ENCODE measurements at places on chromosomes 6 and 20.

DNA sequence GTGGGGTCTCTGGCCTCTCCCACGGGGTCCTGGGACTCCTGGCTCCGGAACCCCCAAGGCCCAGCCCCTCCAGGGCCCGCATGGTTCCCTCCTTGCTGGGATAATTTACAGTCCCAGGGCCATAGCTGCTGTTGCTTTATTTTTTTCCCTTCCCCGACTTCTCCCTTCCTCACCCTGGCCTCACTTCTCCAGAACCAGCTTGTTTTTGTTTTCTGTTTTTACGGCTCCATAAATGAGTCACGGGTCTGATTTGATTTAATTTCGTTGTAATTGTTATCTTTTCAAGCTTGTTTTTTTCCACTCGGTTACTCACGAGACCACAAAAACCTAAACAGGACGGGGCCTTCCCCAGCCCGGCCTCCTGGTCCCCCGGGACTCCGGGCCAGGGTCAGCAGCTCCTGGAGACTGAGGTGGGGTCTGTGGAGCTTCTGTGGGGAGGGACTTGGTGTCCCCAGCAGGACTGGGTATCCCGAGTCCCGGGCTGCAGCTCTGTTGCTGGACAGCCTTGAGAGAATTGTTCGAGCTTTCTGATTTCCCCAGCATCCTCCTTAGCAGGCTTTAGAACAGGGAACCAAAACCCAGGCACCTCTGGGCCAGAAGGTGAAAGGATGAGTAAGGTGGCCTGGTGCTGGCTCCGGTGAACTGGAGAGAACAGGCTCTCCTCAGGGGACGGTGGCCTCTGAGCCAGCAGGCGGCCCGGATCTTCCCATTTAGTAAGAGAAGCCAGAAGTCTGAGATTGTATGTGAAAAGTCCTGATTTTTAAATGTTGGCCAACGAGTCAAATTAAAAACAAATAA, 94.9 kb downstream of the CEBPB start:
- peak; percentile 47 for DNase-seq

DNA sequence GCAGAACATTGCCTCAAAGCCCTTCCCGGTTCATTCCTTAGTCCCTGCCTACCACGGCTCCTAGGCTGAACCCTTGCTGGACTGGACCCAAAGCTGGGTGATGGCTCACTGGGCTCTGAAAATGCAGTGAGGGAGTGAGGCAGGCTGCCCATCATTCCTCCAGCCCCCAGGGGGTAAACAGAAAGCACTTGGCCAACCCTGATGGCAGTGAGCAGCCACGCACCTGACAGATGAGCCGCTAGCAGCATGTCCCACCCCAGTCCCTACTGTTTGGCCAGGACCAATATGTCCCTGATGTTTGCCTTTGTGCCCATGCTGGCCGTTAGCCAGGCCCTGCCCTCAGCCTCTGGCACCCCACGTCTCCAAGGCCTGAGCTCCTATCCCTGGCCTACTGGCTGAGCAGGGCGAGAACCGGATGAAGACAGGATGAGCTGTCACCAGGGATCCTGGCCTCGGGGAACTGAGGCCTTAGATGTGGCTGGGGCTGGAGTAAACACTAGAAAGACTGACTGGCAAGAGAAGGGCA, 19.4 kb upstream of the BAK1 start:
- no peak for DNase-seq

DNA sequence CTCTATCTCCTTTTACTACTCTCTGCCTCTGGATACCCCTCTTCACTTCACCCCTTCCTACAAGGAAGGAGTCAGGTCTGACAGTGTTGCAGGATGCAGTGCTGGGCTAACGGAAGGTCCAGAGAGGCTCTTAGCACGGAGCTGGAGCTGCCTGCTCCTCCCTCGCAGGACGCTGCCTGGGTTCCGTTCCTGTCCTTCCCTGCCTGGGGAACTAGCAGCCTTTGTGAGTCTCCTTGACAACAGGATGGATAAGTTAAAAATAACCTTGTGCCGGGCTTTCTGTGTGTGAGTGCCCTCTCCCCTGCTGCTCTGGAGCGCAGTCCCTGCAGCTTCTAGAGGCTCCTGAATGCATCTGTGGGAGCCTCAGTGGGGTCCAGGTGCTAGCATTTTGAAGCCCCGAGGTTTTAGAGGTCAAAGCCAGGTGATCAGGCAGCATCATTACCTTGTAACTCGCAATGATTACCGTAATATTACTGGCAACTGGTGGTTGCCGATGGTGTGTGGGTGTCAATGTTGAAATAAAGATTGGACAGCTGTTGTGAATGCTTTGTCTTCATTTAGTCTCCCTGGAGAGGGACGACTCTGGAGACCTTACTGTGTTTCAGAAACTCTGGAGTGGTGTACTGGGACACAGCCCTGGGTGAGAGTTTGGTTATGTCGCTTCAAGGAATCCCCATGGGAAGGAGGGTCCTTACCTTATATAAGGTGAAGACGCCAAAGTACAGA, 44.4 kb downstream of the CDS2 start:
- DNase-seq, result no peak

- no peak for DNase-seq
Measured at GRCh38 chr20:3473944-3474343, 3.1 kb downstream of the ATRN start.

DNA sequence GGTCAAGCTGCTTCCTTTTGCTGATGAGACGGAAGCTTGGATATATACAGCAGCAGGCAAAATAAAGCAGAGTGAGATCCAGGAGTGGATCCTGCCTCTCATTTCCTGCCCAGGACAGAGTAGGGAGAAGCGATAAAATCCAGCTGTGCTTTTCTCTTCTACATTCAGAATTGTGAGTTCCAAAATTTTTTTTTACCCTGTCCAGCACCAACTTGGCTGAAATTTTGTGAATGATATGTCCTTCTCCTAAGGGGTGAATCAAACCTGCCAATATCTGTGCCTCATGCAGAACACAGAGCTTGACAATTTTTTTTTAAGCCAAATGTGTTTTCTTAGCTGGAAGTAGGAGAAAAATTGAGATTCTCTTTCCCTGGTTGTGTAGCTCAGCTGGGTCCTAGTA, 235.6 kb upstream of the CHD6 start:
- no peak for DNase-seq

- no peak for DNase-seq
Measured at GRCh38 chr6:32741031-32741960, at the start of gene HLA-DQA2. TSS of gene HLA-DQA2 (plus strand) at chr6:32741391. CDS start at chr6:32741444, 53 bp downstream.

DNA sequence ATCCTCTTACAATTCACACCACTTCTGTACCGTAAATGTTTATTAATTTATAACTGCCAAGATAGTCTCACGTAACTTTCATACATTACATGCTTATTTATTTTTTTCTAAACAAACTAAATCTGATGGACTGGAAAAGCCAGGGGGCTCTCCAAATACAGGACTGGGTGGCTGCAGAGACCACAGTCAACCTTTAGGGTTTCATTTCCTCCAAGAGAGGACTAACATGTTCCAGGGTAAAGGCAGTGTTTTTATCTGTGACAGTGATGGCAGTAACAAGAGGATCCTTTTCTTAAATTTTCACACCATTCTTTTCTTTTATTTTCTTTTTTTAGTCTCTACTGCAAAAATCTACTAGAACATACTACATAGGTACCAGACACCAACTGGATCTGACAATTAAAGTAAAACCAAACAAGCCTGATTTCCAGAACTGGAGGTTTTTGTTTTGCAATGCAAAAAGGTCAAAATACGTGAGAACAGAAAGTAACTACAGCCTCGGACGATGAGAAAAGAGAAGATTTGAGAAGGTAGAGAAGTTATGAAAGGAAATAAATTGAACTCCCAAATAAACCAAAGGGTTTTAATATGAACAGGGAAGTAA, 1.2 kb downstream of the LMBRD1 start:
- no peak for DNase-seq

DNA sequence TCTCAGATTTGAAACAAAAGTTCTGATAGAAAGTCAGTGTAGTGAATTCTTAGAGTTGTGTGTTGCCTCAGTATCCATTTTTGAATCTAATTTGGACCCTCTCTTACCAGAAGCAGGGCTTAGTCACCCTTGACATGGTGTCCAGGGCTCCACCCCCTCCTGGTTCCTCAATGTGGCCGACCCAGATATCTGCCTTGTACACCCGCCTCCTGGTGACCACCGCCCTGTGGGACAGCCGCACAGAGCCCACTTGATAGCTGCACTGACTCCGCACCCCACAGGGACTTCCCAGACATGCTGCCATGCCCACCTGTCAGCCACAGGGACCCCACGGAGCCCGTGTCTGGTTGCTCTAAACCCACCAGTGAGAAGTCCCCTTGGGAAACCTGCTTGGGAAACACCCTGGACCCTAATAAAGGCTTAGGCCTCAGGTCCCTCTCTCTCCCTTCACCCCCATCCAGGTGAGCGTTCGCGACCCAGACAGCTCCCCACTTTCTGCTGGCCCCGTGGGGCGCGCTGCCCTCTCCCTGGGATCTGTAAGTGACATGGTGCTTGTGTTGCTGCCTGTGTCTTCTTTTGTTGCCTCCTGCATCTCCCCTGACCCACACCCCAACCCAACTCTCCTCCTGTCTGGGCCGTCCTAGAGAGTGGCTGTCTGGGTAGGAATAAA, 47.2 kb upstream of the SYNDIG1 start:
- DNase-seq, result no peak

- no peak for DNase-seq
Measured at GRCh38 chr6:165098165-165098564, 211.2 kb downstream of the C6orf118 start.

DNA sequence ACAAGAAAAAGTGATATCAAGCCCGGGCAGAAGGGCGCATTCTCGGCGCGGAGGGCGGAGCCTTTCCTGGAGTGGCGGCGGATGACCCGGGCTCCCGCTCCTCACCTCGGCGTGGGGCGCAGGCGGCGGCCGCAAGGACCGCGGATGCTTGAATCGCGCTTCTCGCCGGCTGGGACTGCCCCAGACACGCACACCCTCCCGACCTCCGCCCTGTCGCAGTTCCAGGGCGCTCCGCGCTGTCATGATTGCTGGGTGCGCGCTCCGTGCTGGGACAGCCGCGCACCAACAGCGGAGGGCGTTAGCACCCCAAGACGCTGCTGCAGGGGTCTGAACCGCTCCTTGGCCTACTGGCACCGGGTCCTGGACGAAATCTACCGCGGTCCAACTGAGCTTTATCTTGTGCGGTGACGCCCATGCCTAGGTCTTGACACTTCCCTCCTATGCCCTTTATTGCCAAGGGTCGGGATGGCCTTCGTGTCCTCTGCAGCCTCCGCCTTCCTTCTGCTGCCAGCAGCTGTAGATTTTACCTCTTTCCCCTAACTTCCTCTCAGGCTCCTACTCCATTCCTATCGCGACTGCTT, 43.3 kb downstream of the IRAK1BP1 start:
- DNase-seq, result peak; percentile 41

DNA sequence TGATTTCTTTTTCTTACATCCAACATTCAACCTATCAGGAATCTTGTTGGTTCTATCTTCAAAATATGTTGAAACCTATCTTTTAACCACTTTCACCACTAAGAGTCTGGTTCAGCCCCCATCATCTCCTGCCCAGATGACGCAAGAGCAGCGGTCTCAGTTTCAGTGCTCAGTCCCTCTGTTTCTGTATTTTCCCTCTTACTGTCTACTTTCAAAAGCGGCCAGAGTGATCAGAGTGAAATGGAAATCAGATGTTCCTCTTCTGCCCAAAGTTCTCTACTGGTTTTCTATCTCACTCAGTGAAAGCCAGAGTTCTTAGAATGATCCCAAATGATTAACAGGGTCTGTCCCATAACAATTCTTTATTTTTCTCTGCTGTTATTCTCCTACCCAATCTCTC, 147.9 kb upstream of the PDE7B start:
- DNase-seq, result peak; percentile 62

DNA sequence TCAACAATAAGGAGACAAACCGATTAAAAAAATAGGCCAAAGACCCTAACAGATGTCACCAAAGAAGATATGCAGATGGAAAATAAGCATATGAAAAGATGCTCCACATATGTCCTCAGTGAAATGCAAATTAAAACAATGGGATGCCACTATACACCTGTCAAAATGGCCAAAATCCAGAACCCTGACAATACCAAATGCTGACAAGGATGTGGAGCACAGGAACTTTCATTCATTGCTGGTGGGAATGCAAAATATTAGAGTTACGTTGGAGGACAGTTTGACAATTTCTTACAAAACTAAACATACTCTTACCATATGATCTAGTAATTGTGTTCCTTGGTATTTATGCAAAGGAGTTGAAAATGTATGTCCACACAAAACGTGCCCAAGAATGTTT, 1.8 kb upstream of the ZNF184 start:
- DNase-seq, result no peak

DNA sequence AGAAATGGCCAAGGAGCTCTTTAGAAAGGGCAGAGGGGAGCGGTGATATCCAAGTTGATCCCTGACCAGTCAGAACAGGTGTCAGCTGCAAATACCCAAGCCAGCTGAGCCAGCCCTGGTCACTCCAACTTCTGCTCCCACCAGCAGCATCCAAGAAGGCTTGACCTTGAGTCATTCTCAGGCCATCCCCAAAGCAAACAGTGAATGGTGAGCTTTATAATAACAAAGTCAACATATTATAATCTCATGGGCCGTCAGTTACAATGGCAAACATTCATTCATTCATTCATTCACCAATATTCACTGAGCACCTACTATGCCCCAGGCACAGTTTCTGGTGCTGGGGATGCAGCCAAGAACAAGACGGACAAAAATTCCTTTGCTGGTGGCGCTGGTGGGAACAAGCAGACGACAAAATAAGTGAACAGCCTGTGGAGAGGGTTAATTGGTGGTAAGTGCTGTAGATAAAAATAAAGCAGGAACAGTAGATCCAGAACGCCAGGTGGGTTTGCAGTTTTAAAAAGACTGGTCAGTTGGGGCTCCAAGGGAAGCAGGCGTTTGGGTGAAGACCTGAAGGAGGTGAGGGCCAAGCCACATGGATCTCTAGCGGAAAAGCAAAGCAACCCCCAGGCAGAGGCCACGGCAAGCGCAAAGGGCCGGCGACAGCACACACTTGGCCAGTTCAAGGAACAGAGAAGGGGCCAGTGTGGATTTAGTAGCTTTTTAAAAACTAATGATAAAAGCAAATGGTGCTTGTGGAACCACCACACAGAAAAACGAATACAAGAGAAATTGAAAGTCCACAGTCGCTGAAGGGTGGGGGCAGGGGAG, 131.8 kb upstream of the PTPN1 start:
- DNase-seq, result no peak

DNA sequence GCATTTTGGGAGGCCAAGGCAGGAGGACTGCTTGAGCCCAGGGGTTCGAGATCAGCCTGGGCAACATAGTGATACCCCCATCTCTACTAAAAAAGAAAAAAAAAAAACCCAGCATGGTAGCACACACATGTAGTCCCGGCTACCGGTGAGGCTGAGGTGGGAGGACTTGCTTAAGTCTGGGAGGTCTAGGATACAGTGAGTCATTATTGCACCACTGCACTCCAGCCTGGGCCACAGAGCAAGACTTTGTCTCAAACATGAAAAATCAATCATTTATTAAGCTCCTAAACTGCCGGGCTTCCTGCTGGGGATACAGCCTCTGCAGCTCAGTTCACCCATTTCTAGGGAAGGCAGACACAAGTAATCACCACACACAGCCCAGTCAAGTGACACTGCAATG, 7.3 kb upstream of the USP45 start:
- no peak for DNase-seq

All from stimulated activated CD8-positive, alpha-beta memory T cell treated with anti-CD3 and anti-CD28 coated beads, Interleukin-4, amount 100 ng/mL, for 48 hours (primary cell).